Mucosa of gallbladder (tissue), 1 donor: ENCODE measurements at places on chromosomes 6 and 20. TPM values are rescaled to one million over a fixed set of nuclear protein-coding genes. Genes with fewer than 3 reads are reported as not detected.

- DNase-seq: no peak
Observed at GRCh38 chr20:55855052-55855451, 150.3 kb downstream of the CBLN4 start.

- no peak for DNase-seq
Observed at GRCh38 chr20:25552977-25553376, 32.4 kb downstream of the NINL start.

- no peak for DNase-seq
Observed at GRCh38 chr6:48664826-48665225, 553.8 kb upstream of the PTCHD4 start.

HAO1 gene
- 2.7 TPM for total RNA-seq
